Stimulated activated CD4-positive, alpha-beta T cell treated with anti-CD3 and anti-CD28 coated beads, Interleukin-15, amount 100 ng/mL, for 1 hour (primary cell): ENCODE measurements at places on chromosomes 4 and X.

DNA sequence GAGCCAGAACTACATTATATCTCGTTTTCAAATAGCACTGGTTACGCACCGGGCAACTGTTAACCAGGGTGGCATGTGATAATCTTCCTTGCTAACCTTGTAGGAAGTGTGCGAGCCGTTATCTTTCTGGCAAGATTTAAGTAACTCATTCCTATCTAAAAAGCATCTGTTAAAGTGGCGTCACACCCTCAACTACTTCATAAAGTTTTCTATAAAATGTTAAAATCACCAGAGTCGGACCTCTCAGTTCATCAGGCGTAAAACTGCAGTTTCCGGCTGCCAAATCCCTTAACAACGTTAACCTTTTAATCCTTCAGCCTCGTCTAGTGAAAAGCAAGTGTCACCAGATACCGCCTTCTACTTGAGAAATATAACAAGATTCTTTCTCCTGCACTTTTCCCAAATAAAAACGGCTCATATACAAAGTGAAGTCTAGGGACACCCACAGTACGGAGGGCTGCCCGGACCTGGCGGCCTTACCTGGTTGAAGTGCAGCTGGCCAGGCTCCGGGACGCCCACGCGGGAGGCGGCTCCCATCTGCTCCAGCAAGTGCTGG is 1.2 kb downstream of the SLC39A8 start:
- DNase-seq = peak; percentile 55

GRCh38 chr4:6855692-6856297 is 53.8 kb upstream of the TBC1D14 start:
- no peak for DNase-seq

GRCh38 chr4:26682436-26682835 is 98.6 kb downstream of the TBC1D19 start:
- no peak for DNase-seq

DNA sequence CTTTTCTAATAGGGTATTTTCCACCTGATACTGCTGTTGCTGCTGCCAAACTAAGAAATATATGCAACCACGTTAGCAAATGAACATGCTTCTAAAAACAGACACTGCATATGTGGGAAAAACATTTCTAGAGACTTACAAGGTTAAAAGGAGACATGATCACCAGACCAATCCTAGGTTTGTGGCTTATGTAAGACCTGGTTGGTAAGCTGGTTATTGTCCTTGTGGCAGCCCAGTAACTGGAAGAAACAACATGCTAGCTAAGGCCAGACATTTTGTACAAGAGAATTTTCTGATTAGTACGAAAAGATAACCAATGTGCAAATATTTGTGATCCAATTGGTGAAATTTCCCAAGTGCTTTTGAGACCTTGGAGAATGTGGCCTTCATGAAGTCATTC is 112.0 kb downstream of the AFF2 start:
- DNase-seq = no peak

GRCh38 chr4:153465615-153466080 is 512 bp upstream of the TMEM131L start:
- peak; percentile 17 for DNase-seq

GRCh38 chr4:157221426-157221894 is 932 bp downstream of the GRIA2 start:
- DNase-seq = no peak

GRCh38 chrX:51894697-51895336 is 1.4 kb downstream of the MAGED1 start:
- no peak for DNase-seq

DNA sequence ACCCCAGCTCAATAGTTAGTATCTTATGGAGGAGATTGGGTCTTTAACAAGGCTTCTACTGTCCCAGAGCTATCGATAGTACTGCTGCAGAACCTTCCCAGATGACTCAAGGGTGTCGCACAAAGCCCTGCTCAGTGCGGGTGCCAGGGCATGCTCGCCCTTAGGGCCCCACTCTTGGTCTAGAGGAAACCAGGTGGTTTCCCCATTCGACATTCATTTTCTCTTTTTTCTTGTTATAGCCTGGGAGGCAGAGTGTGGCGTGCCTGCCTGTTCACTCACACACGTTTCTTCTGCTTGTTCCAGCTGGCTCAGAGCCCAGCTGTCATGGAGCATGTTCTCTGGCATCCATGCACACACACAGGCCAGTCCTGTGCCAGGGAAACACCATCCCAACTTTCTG is 144.5 kb downstream of the SMIM20 start:
- peak; percentile 39 for DNase-seq

GRCh38 chr4:74123065-74123728 is 24.2 kb upstream of the CXCL2 start:
- no peak for DNase-seq

GRCh38 chrX:84153538-84153937 is 34.5 kb downstream of the RPS6KA6 start:
- DNase-seq = no peak

DNA sequence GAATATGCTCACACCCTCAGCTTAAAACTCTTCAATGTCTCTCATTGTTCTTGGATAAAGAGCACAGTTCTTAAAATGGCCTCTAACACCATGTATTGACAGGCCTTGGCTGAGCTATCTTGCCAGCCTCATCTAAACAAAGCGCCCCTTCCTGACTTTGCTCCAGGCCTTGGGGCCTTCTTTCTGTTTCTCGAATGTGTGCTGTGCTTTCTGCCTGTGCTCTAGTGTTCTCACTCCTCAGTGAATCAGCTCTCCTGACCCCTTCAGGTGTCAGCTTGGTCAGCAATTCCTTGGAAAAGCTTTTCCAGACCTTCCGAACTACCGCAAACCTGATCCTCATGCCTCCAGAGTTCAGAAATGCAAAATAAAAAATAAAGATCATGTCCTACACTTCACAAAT is 346.3 kb upstream of the FSTL5 start:
- DNase-seq = no peak

DNA sequence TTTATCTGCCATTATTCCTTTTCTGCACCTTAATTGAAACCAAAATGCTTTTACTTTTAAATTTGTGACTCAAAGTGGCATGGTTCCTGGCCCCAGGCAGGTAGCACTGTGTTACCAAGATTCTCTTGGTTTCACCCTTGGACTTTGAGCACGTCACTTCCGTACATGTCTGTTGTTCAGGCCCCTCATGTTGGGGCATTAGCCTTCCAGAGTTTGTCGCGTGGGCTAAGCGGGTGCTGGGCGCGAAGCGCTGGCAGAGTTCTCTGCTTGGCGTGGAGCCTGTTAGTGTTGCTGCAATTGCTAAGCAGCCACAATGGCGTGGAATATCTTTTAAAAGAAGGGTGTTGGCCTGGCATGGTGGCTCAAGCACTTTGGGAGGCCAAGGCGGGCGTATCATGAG is 14.0 kb upstream of the TADA2B start:
- DNase-seq = no peak

GRCh38 chr4:140982613-140983340 is 150.5 kb downstream of the RNF150 start:
- DNase-seq = no peak

GRCh38 chrX:39886282-39886681 is 211.5 kb downstream of the BCOR start:
- no peak for DNase-seq

DNA sequence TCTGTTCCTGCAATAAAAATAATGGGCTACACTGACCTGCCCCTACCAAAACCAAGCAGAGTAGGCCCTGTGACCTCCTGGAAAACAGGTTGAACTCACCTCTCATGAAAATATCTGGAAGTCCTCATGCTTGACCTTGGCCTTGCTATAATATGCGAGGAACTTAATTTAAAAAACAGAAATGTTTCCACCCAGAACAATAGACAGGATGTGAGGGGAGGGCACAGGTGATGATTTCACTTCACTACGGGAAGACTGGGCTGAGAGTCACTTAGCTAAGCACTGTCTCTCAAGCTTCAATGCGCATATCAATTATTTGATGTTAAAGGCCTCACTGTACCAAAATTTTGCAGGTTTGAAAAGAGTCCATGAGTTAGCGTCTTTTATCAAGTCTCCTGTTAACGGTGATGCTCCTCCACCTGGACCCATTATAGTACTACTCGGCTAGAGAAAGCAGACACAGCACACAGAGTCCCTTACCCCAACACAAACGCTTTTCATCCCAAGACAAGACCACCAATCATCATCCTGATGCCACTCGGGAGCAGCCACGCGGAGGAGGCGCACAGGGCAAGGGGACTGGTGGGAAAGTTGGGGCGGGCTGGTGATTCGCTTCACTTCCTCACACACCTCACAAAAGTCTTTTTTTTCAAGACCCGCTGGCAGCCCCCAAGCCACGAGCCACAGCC is 25.9 kb downstream of the ZNF721 start:
- no peak for DNase-seq
